Activated naive CD4-positive, alpha-beta T cell (primary cell): ENCODE measurements at places on chromosomes 7 and 10.

GRCh38 chr7:14635955-14636354, 266.6 kb downstream of the DGKB start:
- DNase-seq: no peak

DNA sequence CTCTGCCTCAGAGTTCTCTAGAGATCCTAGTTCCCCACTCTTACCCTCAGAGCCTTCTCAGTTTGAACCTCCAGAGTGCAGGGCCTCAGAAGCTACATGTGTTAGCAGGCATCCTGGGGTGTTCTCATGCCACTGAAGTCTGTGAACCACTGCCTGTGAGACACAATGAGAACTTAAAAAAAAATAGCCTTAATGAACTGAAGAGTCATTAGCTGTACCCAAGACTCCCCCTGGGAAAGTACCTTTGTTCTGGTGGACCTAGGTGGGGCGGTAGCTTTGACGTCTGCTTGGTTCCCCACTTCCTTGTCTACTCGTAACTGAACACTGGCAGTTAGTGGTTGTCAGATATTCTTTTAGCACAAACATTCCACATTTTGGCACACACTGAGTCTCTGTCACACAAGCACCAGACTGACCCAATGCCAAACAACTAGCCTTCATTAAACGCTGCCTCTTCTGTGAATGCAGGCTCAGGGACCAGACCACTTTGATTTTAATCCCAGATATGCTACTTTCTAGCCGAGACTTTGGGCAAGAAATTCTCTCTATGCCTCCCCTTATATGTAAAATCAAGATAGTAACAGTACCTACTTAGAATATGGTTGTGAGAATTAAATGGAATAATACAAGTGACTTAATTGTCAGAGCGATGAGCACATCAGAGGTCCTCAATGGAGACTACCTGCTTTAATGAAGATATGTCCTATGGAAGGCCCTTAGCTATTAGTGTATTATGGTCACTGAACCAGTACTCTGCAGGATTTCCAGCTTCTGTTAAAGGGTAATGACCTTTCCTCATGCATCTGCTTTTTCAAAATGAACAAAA, 75.3 kb upstream of the CC2D2B start:
- no peak for DNase-seq

DNA sequence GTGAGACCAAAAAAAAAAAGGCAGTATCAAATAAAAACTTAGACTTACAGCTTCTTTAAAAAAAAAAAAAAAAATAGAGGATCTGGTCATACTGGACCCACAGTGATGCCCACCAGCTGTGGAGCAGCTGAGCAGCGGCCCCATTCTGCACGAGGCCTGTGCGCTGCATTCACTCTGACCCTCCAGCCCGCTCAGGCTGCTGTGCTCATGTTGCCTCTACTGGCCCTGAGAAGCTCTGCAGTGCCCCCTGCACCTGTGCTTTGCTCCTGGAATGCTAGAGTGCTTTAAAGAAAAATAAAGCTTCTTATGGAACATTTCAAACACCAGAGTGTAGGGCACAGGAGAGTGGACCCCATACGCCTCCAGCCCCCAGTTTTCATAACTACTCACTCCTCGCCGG, 33.2 kb downstream of the TMEM120A start:
- DNase-seq: no peak

- no peak for DNase-seq
These were observed 53.0 kb downstream of the PDGFA start for GRCh38 chr7:466465-467191.

DNA sequence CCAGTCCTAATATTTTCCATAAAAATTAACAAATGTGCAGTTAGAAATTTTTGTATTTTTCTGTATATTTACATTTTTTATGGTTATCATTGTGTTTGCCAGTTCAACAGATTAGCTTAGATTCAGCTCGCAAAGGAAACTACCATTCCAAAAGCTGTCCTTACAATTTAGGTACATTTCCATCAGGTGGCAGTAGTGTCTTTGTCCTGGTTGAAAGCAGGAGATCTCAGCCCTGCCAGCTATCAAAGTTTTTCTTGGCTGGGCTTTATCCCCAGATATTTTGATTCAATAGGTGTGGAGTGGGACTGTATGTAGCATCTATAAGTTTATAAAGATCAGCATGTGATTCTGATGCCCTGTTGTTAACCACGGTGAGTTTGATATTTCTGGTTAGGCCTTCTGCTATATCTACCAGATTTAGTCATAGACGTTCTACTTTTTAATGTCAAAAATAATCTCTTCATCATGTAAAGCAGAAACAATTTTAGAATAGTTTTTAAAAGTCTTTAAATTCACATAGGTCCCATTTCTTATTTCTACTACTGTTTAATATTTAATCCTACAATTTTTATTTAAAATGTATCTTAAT, 15.5 kb upstream of the ICA1 start:
- no peak for DNase-seq

- no peak for DNase-seq
These were observed 153.7 kb downstream of the NRBF2 start for GRCh38 chr10:63286754-63287264.

- no peak for DNase-seq
These were observed 157.8 kb downstream of the SNX10 start for GRCh38 chr7:26449175-26450165.

DNA sequence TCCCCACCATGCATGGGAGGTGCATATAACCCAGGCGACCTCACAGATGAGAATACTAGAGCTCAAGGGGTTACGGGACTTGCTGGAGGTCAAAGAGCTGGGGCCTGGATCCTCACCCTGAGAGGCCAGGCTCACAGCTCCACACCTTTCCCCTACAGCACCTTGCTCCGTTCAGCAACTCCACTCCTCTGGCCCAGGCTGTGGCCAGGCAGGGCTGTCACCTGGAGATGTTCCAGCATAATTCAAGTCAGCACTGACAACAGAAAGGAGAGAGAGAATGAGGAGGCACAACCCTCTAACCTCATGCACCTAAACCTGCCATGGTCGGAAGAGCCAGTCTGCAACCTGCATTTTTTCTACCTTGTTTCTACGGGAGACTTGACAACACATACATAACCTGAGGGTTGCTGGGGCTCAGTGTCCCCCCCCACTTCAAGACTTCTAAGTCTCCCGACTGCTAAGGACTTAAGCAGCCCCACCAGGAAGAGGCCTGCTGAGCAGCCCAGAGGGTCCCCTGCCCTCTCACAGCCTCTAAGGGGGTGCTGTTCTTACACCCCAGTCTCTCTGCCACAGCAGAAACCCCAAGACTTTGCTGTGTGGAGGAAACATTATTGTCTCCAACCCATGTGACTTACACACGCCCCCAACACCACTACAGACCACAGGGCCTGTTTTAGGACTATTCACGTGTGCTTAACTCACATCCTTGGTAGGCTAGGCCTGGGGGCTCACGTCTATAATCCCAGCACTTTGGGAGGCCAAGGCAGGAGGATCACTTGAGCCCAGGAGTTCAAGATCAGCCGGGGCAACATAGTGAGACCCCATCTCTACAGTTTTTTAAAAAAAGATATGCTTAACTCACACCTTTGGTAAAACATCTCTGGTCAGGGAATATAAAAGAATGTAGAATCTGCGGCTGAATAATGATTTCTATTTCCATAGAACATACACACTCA, 175.6 kb downstream of the FAM107B start:
- DNase-seq: no peak

GRCh38 chr7:133775201-133775600, 351.9 kb upstream of the LRGUK start:
- DNase-seq: no peak

DNA sequence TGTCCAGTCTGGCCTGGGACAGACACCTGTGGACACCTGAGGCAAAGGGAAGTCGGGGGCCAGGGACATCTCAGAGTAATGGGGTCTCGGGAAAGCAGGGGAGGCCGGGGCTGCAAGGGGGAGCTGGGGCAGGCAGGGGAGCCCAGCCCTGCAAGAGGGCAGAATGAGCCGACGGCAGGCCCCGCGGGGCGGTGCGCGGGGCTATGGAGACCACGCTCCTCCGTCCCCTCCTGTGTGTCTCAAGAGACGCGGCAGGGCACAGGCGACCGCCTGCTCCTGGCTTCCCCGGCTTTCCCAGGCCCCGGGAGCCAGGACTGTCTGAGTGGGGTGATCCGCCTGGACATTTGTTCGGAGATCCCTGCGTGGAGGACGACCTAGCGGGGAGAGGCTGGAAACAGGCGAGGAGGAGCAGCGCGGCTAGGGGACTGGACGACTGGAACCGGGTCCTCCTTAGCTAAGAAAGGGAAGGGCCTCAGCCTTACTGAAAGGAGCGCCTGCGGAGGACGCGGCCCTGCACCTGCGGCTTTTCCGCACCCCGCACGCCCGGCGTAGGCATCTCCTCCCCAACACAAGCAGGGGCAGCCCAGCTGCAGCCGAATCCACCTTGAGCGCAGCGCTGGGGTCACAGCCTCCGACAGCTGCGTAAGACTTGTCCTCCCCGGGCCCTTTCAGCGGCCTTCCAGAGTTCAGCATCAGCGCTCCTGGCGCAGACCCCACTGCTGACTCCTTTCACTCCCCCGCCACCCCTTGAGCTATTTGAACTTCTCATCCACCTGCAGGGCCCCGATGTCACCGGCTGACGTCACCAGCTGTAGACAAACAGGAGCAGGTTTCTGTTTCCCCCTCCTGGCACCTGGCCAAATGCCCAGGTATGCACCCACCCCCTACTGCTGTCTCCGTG, 176.4 kb downstream of the ZNF248 start:
- DNase-seq: no peak

DNA sequence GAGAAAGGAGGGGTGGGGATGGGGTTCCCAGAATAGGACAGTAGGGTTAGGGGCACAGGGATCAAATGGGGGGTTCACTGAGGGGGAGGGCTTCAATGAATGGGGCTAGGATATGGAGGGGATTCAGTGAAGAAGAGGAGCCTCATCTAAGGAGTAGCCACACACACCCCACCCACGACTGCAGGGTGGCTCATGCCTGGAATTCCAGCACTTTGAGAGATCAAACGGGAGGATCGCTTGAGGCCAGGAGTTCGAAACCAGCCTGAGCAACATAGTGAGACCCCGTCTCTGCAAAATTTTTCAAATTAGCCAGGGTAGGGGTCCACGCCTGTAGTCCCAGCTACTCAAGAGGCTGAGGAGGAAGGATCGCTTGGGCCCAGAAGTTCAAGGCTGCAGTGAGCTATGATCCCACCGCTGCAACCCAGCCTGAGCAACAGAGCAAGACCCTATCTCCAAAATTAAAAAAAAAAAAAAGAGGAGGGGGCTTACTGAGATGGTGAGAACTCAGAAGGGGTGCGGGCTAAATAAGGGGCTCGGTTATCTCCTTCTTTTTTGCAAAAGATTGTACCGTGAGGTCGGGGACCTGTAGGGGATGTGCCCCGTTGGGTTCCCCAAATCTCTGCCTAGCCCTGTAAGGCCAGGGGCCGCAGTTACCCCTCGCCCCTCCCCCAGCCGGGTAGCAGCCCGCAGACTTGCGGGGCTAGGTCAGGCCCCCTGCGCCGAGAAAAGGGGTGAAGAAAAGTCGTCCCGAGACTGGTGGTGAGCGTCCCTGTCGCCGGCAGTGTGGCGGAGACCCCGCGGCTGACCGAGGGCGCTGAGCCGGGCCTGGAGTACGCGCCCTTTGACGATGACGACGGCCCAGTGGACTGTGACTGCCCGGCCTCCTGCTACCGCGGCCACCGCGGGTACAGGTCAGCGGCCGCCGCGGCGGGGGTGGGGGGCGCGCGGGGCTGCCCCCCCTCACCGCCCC, 43.1 kb upstream of the HSPB1 start:
- DNase-seq: no peak

DNA sequence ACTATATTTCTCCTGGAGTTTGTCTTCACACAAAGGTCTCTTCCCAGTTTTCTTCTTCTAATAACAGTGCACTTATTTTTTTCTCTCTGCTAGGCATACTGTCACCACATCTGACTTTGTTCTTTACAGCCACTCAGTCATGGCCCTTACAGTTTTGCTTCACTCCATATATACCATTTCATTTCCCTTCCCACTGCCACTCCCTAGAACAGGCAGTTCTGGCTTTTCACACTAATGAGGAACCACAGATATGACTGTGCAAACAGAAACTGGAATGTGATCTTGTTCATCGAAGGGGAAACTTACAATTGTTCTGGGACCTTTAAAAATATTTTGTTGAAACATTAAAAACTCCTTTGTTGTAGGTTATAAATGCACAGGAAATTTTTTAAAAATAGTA, 67.3 kb downstream of the EPDR1 start:
- DNase-seq: no peak

DNA sequence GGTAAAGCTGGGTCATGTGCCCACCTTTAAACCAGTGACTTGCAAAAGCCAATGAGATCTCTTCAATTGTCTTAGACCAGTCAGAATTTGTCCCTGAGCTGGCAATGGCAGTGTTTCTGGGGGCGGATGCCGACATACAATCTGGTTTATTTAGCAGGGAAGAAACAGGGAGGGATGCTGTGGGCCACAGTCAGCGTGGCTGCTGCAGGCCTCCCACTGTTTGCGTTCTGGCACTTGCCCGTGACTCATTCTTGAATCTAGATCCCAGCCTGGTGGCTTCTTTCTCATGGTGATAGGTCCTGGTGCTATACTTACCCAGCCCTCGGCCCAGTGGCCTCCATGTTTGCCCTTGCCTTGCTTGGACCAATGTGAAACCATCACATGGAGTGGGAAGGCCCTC, 3.1 kb upstream of the CPA1 start:
- no peak for DNase-seq

DNA sequence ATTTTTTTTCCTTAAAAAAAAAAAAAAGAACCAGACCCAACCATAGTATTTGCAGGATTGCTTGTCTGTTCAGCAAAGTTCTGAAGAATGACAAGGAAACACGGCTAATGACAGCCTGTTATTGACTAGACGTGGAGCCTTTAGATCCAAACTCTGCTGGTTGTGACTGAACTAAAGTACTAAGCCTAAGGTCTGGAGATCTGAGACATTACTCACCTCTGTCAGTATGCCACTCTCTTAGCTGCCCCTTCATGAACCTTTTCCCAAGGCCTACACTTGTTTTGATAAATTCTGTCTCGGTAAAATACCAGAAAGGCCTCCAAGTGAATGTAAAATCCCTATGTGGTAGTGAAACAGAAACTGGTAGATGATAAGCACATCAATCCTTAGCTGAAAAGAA, 101.0 kb downstream of the CABCOCO1 start:
- no peak for DNase-seq

DNA sequence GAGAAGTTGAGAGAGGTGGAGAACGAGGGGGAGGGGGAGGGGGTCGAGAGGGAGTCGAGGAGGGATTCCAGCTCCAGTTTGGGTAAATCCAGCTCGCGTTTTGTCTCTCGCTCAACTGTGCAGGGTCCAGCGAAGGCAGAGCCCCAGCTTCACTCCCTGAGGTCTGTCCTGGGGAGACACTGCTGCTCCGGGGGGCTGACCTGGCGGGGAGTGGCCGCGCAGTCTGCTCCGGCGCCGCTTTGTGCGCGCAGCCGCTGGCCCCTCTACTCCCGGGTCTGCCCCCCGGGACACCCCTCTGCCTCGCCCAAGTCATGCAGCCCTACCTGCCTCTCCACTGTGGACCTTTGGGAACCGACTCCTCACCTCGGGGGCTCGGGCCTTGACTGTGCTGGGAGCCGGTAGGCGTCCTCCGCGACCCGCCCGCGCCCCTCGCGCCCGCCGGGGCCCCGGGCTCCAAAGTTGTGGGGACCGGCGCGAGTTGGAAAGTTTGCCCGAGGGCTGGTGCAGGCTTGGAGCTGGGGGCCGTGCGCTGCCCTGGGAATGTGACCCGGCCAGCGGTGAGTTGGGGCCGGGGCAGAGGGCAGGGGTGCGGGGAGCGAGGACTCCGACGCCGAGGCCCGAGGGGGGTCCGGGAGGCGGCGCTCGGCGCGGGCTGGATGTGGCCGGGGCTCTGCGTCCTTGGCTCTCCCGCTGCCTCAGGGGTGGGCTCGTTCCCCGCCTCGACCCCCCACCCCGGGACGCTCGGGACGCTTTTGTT, at the start of gene TET1:
TET1 (plus strand) TSS at position 152 of the 757 bp plus-strand sequence. CDS start 12,002 bp downstream, outside the sequence.
- DNase-seq: no peak

GRCh38 chr10:77291596-77292505, 345.8 kb downstream of the KCNMA1 start:
- DNase-seq: no peak

GRCh38 chr10:50422259-50422658, 170.9 kb upstream of the ASAH2 start:
- no peak for DNase-seq
